ENCODE measurements at places on chromosomes 2 and 18. TPM values are rescaled to one million over a fixed set of nuclear protein-coding genes. Genes with fewer than 3 reads are reported as not detected.

CRIM1 gene
- total RNA-seq: 2.2 TPM

DNA sequence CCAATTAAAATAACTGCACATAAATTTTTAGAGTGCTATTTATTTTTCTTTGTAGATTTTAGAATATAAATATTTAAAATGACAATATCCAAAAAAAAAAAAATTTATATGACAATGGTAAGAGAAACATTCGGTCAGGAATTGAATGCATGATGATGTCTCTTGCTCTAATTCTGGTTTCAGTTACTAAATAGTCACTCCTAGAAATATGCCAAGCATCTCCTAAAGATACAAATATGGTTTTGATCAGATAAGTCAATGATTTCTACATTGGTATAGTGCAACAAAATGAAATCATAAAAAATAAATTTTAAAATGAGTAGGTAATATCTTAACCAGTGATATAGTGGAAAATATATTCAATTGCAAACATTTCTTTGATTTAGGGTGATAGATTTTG, 95.9 kb upstream of the ACKR3 start:
- H3K27ac ChIP-seq: no peak overlapping the region
- no peaks in the 10 kb centered on the region for H3K36me3 ChIP-seq
- no peak for ATAC-seq
- no peak overlapping the region for H3K4me3 ChIP-seq
- no peaks in the 10 kb centered on the region for H3K4me1 ChIP-seq

DNA sequence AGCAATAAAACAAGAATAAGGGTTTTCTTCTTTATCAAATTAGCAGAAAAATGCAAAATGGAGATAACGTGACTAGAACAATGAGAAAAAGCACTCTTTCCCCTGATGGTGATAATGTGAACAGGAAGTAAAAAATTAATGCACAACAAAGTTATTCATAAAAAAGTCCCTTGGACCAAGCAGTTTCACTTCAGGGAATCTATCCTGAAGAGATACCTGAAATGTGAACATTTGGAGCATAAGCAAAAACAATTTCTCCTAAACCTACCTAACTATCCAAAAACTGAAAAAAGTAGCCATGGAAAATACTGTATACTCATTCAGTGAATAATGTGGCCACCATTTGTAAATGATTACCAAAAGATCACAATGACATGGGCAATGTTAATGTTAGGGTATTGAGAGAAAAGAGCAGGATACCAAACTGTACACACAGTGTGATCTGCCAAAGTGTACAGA, 48.7 kb downstream of the TRIP12 start:
- peaks cover 34% of the 10 kb centered on the region for H3K4me1 ChIP-seq
- peak overlapping the region; percentile 41 for H3K4me3 ChIP-seq
- no peaks in the 10 kb centered on the region for H3K27me3 ChIP-seq
- H3K27ac ChIP-seq: peak overlapping the region; percentile 79

- H3K4me1 ChIP-seq: no peaks in the 10 kb centered on the region
- no peaks in the 10 kb centered on the region for H3K27me3 ChIP-seq
- no peak overlapping the region for H3K27ac ChIP-seq
- ATAC-seq: no peak
- H3K4me3 ChIP-seq: no peak overlapping the region
- no peaks in the 10 kb centered on the region for H3K36me3 ChIP-seq
Measured at GRCh38 chr2:195404651-195405050, 252.4 kb upstream of the SLC39A10 start.

Data from activated T-helper 17 cell treated with anti-CD3 and anti-CD28 coated beads, Interleukin-2, amount 50 U/mL, for 72 hours (primary cell).